ENCODE measurements at places on chromosomes 2 and 18.

DNA sequence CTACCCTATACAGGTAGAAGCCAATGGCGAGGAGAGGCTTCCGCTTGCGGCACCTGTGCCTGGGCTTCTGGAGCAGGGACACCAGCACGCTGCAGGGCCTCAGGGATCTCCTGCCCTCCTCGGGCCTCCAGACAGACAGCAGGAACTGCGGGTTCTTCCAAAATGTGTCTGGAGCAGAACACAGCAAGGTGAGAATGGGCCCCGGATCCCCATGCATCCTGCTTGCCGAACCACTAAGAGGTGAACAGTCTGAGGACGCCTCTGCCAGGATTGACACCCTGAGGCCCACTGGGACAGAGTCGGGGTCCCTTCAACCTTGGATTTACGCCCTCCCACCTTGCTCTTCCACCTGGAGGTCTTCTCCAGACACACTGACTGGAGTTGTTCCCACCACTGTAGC is 25.4 kb downstream of the CAPN14 start:
- no peak for DNase-seq

DNA sequence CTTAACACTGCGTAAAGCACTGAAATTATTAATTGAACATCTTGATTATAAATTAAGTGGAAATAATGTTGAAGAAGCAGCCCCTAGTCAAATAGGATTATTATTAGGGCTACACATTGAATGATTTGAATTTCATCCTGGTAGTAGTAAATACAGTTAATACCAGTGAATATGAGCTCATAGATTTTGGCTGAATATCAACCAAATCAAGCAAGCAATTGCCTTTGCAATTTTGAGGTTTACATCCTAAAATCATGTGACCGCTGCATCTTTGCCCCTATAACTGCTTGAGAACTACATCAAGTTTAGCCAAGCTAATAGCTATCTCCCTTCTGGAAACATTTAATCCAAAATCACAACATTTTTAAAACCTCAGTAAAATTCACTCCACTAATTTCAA is 801.2 kb upstream of the PIK3C3 start:
- no peak for DNase-seq

DNA sequence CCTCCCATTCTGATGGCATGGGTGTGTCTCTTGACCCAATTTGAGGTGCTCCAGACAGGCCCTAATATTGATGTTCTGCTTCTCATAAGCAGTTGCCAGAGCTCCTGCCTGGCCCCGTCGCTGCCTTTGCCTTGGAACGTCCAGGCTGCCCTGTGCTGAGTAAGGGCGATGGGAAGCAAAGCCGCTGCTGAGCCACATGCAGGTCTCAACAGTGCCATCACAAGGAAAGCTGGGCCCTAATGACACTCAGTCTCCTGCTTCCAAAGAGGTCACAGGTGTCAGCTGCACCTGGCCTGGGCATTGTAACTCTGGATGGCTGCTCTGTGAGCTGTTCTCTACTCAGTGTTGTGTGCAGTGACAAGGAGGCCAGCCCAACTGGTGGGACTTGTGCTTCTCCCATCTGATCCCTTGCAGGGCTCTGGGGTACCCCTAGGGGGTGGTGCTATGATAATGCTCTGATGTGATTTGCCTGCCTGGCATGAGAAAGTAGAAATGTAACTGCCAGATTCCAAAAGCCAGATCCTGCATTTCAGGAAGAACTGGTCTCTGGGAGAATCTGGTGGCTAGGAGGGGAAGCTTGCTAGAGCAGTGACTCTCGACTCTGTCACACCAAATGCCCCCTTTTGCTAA is 8.7 kb downstream of the TTC39C start:
- no peak for DNase-seq

GRCh38 chr2:23492921-23493320 is 107.9 kb downstream of the KLHL29 start:
- DNase-seq: no peak

DNA sequence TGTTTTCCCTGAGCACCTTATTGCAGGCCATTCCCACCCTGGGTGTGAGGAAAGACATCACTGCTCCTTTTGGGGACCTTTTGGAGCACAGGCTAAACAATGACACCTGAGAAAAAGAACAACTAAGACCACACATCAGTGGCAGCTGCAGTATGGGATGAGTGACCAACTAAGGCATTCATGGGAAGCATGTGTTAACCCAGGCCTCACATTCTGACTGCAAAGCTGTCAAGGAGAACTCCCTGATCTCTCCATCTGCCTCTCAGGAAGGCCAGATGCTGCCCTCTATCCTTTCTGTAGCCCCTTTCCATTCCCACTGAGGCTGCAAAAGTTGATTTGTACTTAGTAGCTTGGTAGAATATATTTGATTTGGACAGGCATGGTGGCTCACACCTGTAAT is 277.7 kb upstream of the FBXO11 start:
- no peak for DNase-seq

GRCh38 chr2:231300020-231300721 is 95.3 kb upstream of the B3GNT7 start:
- DNase-seq: no peak
